ENCODE measurements at places on chromosomes 7 and 10.

GRCh38 chr10:32982911-32983909 is 25.2 kb upstream of the ITGB1 start:
- no peak for DNase-seq

GRCh38 chr7:72925546-72926120 is 738 bp downstream of the POM121 start:
- no peak for DNase-seq

DNA sequence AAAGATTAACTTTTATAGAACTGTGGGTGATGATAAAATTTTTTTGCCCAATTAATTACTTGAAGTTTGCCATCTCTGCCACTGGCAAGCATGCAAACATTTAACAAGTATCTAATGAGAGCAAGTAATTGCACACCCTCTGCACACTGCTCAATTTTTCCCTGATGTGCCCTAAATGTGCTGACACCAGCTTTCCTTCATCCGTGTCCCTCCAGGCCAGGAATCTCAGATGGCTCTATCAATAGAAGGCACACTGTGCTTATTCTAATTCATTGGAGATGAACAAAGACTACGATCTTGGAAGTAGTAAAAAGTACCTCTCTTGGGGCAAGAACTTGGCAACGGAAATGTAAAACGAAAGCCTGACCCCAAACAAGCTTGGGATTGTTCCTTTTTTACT is 212.1 kb downstream of the GPR37 start:
- DNase-seq = no peak

- DNase-seq = no peak
Observed at GRCh38 chr7:83824214-83824613, 175.3 kb upstream of the SEMA3E start.

GRCh38 chr7:136034132-136034531 is 57.0 kb upstream of the MTPN start:
- DNase-seq = no peak

- no peak for DNase-seq
Observed at GRCh38 chr7:135946289-135947055, 30.7 kb downstream of the MTPN start.

DNA sequence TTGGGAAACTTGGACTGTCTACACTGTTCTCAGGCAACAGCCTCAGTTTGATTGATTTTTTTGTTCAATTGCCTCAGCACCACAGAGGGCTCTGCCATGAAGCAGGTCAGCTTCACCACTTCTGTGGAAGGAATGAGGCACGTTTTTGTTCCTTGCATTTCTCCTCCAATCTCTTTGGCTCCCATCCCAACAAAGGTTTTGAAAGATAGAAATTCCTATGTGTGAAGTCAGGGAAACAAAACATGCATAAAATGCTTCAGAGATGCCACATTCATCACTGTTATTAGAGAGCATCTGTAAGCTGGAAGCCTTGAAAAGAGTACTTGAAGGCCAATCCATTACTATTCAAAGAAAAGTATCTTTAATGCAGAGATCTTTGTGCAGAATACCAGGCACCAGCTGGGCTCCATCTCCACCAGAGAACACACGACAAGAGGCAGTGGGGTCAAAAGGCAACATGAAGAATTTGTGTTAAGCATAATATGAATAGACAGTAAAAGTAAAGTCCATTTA is 249.1 kb upstream of the LYZL1 start:
- no peak for DNase-seq

- DNase-seq = no peak
Observed at GRCh38 chr10:43585981-43586729, 11.7 kb upstream of the ZNF239 start.

DNA sequence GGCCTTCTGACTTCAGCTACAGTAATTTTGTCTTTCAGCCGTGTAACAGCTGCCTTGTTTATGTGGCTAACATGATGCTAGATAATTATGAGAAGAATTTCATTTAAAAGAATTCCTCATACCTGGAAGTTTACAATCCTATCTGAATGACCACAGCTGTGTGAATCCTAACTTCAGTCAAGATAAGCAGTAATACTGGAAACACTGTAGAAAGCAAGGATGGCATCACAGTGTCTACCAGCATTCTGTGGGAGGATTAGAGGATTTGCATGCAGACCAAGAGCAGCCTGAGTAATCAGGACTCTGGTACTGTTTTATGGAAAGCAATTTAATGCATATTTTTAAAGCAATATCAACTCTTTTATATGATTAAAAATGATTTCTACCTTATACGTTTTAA is 282.4 kb downstream of the EXOC4 start:
- DNase-seq = no peak

GRCh38 chr10:61750943-61751471 is 88.3 kb downstream of the CABCOCO1 start:
- DNase-seq = peak; percentile 68

DNA sequence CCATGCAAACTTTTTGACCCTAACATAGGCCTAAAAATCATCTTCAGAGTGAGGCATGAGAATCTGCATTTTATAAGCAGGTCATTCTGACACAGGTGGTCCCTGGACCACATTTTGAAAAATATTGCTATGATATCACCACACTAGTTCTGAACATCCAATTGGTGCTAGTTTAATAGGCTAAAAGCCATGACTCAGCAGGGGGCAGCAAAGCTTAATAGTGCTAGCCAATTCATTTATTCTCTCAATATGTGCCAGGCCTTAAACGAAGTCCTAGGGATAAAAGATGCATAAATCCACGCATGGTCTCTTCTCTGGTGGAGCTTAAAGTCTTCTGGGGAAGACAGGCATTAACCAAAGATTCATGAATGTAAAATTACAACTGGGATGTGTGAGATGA is 10.2 kb upstream of the SLC25A28 start:
- no peak for DNase-seq

DNA sequence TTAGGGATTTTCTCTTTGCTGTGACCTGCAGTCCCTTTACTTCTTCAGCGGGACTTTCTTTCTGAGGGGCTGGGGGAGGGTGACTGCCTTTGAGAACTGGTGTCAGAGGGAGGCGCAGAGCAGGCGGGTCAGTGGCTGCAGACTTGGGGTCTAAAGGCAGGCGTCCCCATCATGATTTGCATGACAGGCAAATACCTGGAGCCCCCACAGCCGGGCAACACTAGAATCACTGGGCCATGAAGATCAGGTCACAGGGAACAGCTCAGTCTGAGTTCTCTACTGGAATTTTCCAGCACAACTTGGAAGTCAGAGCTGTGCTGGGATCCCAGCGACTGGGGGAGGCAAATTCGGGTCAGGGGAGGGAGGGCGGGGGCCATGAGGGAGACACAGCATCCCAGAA is 29.2 kb upstream of the PITRM1 start:
- DNase-seq = no peak

DNA sequence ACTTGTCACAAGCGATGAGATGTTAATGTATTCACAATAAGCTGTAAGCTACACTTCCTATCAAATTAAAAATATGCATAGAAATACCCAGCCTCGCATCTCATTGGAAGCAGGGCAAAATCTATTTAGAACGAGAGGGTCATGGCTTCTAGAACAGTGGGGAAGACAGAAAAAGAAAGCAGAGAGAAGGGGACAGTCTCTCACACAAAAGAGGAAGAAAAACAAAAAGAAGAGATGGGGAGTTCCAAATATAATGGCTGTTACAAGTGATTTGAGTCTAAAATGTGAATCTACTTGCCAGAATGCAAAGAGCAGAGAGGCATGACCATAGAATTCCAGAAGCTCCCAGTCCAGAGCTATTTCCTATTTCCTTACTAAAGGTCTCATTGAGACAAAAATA is 13.8 kb downstream of the LRRN3 start:
- DNase-seq = no peak

- no peak for DNase-seq
Observed at GRCh38 chr10:59607970-59608369, 101.7 kb downstream of the SLC16A9 start.

DNA sequence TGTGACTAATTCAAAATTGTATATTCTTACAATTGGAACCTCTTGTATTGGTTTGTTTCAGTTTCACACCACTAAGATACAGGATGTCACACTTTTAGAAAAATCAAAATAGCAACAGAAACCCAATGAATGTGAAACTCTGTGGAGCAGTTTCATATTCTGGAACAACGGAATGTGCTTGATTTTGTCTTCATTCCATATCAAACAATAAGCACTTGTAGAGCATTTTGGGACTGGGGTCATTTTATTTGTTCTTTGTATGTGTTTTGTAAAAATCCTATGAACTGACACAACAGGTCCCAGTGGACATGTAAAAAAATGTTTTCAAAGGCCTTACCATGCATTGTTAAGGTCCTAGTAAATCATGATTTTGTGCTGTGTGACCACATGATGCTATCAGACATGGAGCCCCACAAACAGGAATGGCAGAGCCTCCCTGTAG is 123.1 kb downstream of the DKK1 start:
- no peak for DNase-seq

- no peak for DNase-seq
Observed at GRCh38 chr7:96979551-96980276, 25.6 kb upstream of the DLX6 start.

GRCh38 chr7:129502708-129503685 is 666 bp downstream of the SMKR1 start:
- DNase-seq = peak; percentile 34

DNA sequence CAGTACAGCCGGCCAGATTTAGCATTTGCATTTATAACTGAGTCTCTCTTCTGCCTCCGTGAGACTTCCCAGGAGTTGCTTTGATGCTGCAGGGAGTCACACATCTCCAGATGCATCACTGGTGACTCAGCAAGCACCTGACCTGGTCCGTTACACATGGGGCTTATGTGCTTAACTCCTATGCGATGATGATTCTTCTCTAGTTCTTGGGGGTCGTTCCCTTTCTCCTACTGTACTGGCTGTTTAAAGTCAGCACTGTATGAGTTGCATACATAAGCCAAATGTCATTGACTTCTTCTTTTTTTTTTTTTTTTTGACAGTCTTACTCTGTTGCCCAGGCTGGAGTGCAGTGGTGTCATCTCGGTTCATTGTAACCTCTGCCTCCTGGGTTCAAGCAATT is 13.0 kb upstream of the AKR1E2 start:
- DNase-seq = no peak

- no peak for DNase-seq
Observed at GRCh38 chr10:48516911-48517310, 88.0 kb downstream of the ARHGAP22 start.

DNA sequence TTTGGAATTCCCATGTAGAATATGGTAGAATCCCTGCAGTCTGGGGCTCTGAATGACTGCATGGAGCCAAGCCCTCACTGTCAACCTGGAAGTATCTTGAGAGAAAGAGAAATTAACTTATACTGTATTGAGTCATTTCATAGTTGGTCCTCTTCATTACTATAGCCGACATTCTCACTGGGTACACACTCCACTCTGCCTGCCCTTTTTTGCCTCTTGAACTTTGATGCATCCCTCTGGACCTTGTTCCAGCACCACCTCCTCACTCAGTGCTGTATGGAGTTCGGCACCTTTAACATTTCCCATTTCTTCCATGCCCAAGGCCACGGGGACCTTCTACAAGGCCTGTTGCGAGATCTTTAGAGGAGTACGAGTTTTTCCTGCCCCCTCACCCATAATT is 4.6 kb upstream of the ARHGAP22 start:
- no peak for DNase-seq

- DNase-seq = no peak
Observed at GRCh38 chr10:3687510-3688081, 97.4 kb downstream of the KLF6 start.

DNA sequence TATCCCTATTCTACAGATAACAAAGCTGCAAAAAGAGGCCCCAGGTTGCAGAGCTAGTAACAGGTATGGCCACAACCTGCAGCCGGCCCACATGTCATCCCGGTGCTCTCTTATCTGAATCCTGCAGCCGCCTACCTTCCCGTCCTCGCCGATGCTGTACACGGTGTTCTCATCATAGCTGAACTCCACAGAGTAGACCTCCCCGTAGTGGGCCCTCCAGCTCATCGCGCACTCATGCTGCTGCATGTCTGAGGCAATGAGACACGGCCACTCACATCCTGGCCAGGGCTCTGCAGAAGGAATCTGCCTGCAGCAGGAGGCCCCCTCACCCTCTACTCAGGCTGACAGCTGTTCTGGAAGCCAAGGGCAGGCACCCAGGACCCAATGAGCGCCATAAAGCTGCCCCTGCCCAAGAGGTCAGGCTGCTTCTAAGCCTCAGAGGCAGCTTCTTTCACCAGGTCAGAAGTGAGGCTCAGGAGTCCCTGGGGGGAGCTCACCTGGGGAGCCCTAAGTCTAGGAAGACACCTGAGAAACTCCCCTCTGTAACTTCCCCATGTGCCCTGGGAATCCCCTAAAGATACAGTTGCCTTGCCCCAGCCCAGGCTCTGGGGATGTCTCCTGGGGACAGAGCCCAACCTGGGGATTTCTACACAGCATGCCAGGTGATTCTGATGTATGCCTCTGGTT is 17.9 kb upstream of the CYREN start:
- DNase-seq = no peak

DNA sequence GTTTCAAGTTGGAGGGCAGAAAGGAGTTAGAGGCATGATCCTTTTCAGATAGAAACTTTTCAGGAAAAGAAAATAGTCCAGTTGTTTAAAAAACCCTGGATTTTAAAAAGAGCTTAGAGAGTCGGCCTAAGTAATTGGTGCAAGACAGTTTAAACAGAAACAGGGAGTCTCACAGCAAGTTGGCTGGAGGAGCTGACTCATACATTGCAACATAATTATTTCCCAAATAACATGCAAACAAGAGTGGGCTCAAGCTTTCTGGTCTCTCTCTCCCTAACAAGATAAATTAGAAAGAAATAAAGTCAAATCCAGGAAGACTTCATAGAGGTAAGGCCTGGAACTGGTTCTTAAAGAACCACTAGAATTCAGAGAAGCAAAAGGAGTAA is 100.3 kb upstream of the AGBL3 start:
- DNase-seq = no peak

DNA sequence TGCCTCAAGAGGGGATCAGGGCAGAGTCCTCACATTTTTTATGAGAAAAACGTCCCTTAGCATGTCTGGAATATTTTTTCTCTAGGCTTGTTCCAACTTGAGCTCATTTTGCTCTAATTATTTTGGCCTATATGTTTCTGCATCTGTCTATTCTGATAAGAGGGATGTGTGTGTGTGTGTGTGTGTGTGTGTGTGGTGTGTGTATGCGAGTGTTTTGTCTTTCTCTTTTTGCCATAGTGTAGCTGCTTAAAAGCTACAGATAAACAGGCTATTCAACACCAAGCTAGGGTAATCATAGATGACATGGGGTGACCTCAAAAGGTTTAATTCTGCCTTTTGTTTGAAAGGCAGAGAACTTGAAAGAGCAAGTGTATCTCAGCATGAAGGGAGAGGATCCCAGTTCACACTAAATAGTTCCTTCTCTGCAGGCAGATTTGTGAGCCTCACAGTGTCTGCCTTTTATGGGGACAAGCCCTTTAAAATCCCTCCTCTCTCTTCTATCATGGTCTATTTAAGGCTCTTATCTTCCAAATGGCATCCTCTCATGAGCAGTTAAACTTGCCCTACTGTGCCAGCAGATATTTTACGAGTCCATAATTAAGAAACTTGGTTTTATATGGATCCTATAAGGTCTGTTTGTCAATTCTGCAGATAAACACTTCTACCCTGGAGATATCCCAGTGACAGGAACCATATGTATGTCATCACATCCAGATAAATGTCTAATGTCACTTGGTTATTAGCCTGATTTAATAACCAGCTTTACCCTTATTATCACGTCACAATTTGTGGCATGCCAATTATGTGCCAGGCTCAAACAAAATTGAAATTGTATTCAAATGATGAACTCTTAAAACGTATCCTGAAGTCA is 202.9 kb upstream of the MTPN start:
- DNase-seq = no peak
